ENCODE measurements at places on chromosomes 7 and 10.
A peak's percentile ranks its signal among the peaks of the same experiment; 100 is the strongest.

GRCh38 chr7:39589323-39590111 is 23.3 kb downstream of the YAE1 start:
- peak; percentile 83 for DNase-seq

GRCh38 chr10:82277591-82277990 is 402.6 kb downstream of the NRG3 start:
- DNase-seq: no peak

GRCh38 chr10:67257018-67257417 is 331.2 kb downstream of the LRRTM3 start:
- DNase-seq: peak; percentile 16

DNA sequence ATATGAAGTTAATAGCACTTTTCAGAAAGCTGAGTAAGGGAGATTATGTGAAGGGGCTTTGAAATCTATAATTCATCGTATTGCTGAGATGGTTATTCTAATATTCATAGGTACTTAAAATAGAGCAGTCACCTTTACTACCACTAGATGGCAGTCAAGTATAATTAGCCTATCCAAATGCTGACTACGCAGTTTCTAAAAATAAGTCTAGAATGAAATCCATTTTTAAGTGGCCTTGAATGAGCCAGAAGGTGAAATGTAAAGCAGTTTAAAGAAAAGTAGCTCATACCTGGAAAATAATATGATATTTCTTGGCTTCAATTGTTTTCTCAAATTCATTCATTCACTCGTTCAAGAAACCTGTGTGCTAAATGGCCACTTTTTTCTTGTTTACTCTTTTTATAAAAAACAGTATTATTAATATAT is 1277.1 kb downstream of the GATA3 start:
- peak; percentile 47 for DNase-seq

DNA sequence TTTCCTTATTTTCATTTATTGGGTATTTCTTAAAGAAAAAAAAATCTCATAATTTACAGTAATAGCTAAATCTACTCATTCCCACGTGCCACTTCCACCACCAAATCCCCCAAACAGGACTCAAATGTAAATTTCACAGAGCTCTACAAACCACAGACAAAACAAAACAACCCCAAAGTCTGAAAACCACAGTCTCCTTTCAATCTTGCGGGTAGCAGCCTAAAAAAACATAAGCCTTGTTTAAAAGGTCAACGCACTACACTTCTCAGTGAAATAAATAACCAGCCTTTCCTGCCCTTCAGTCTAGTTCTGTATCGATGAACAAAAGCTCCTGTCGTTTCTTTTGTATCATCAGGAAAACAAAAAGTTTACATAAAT is 121.8 kb upstream of the AFAP1L2 start:
- no peak for DNase-seq

DNA sequence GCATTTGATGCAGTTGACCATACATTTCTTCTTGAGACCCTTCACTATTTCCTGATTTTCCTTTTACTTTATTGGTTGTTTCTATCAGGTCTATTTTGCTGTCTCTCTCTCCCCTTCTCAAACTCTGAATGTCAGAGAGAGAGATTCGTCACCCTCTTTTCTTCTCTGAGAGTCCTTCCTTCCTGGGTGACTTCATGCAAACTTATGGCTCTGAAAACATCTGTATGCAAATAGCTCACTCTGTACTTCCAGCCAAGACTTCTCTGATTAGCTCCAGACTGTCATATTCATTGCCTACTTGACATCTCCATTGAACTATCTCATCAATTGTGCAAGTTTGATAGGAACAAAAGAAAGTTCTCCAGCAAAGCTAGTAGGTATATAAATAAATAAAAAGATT is 191.7 kb upstream of the KLF6 start:
- DNase-seq: no peak

GRCh38 chr7:80732630-80733029 is 94.2 kb downstream of the CD36 start:
- DNase-seq: peak; percentile 14

- no peak for DNase-seq
Measured at GRCh38 chr10:52115823-52116222, 198.3 kb upstream of the DKK1 start.

GRCh38 chr10:120700426-120700825 is 150.7 kb upstream of the WDR11 start:
- no peak for DNase-seq

DNA sequence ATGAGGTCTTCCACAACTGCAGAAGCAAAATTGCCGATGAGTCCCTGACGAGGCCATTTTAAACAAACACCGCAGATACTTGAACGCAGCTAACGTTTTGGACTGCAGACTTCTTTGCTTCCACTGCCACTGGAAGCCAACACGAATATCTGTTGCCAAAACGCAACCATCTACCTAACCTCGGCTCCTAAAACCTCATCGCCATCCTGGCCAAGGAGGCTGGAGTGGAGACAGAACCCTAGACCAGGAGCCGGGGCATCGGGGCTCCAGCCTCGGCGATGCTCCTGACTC is 493 bp downstream of the WDR91 start:
- DNase-seq: no peak

DNA sequence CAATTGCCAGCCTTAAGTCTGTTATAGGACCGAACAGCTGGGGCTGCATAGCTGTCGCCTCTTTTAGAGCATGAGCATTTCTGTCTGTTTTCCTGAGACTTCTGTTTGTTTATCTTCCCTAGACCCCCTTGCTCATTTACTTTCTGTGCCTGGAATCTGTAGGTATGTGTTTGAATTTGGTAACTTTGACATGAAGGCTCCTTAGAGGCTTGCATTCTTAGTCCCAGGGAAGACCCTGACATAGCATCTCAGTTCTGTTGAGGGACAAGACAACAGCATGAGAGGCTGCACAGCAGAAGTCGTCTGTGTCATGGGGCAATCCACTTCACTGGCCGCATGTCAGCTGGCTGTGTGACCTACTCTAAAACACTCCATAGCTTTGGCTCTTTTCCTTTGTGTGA is 58.7 kb downstream of the KLHDC10 start:
- DNase-seq: no peak
